Hematopoietic multipotent progenitor cell treated with erythropoietin and hydrocortisone succinate and interleukin-3 and kit ligand, for 4 days (in vitro differentiated cells): ENCODE measurements at places on chromosomes 1 and 21.

DNA sequence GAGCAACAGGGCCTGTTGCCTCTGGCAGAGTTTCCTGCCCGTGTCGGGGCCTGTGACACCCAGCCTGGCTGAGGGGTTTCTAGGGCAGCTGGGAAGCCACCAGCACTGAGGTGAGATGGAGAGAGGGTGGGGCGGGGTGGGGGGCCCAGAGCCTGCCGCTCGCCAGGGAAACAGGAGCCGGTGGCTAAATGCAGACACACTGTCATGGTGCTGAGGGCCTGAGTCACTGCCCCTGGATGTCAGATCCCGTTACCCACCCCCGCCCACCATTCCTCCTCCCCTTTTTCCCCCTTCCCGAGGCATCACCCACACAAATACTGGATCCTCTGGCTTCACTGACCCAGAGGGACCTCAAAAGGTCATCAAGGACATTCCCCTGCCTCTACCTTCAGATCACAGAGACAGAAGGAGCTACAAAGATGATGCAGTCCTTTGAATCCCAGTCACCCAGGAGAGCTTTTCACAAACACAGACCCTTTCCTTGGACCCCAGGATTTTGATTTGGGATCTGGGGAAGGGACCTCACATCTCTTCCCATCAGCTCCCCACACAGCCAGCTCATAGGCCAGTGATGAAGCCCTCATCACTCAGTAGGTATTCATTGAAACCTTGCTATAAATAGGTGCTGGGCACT lies 1.9 kb upstream of the HSPB7 start:
- no peak for DNase-seq

GRCh38 chr21:45555557-45556301 lies 13.5 kb upstream of the SLC19A1 start:
- peak; percentile 83 for DNase-seq

DNA sequence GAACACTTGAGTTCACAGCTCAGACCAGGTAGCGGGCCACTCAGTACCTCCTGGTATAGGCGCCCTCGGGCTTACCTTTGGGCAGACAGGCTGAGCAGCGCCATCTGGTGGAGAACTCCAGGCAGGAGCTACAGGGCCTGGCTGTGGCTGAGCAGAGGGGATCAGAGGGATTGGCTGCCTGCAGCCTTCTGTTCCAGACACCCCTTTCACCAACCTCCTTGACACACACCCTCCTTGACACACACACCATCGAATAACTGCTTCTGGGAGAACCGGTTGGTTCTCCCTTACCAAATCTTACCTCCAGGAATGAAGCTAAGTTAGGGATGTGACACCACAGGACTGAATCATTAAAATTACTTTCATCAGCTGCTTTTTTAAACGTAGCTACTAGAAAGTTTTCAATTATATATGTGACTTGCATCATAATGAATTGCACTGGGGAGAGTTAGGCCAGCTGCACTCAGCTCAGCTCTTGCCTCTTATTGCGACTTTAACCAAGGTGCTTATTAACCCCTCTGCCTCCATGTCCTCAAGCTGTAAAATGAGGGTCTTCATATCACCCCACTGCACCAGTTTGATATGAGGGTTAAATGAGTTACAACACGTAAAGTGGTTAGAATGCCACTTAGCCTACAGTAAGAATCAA lies 6.6 kb downstream of the LIN28A start:
- DNase-seq, result peak; percentile 88

DNA sequence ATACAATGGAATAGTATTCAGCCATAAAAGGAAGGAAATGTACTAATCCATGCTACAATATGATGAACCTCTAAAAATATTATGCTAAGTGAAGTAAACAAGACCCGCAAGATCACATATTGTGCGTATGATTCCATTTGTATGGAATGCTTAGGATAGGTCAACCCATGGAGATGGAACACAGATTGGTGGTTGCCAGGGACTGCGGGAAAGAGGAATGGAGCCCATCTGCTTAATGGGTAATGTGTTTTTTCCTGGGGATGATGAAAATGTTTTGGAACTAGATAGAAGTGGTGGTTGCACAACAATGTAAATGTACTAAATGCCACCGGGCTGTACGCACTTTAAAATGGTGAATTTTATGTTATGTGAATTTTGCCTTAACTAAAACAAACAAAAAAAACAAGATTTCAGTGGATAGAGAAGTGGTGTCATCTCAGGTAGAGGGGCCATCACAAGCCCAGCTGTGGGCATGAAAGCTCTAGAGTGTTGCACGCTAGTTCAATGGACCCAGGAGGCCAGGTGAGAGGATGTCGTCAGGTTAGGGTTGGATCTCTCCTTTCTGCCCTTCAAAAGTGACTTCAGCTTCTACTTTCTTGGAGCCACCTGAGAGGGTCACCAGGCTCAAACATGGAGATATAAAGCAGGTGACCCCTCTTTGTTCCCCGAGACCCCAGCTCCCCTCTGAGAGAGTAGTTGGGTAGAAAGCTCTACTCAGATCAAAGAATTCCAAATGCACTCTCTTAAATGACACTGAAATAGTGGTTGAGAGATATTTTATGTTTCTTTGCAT lies 2.5 kb downstream of the C1orf115 start:
- no peak for DNase-seq

GRCh38 chr21:37628362-37628761 lies 261.8 kb downstream of the DYRK1A start:
- DNase-seq, result no peak

GRCh38 chr21:16678429-16679160 lies 834.2 kb upstream of the CXADR start:
- DNase-seq, result no peak

DNA sequence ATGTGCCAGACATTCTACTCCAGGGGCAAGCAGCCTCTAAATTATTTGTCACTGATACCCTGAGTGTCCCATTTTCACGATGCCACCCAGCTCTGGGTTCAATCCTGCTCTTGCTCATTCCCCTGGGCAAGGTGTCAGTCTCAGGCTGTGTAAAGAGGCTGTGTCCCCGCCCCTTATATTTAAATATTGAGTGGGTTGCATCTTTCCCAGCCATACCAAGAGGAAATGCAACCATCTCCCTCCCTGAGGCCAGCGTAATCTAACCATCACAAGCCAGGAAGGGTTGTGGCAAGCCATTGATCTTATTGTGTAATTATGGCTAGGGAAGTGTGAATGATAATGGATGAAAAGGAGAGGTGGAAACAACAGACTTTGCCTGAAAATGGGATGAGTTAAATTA lies 54.7 kb upstream of the CLDN14 start:
- DNase-seq, result no peak
